ENCODE measurements at places on chromosomes 4 and X.
A peak's percentile ranks its signal among the peaks of the same experiment; 100 is the strongest.

DNA sequence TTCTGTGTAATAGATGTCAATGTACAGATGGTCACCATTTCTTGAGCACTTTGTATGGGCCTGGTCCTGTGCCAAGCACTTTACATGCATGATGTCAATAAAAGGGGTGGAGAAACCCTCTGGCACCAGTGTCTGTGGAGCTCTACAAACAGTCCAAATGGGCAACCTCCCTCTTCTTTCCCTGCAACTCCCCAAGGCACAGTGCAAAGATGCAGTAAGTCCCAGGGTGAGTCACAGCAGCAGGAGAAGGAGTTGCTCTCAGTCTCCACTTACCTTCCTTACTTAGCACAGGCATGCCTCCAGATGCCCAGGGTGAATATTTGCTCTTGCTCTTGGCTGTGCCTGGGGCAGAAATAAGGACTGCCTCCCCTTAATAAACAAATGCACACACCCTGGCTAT, 4.3 kb downstream of the OCIAD2 start:
- no peak for DNase-seq

DNA sequence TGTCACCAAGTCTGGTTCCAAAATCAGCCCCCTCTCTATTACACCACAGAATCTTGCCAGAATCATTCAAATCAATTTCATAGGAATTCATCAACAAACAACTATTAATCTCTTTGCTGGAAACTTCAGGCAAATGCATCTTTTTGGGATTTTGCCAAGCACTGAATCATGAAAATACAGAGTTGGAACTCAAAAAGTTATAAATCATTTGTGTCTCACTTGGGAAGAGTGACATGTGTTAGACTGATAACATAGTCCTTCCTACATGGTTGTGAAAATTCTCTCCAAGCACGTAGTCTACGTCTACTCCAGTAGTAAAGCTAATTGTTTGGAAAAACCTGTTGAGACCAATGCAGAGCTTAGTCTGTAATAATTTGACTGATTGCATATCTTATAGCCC, 19.0 kb downstream of the CXCL8 start:
- DNase-seq: no peak

DNA sequence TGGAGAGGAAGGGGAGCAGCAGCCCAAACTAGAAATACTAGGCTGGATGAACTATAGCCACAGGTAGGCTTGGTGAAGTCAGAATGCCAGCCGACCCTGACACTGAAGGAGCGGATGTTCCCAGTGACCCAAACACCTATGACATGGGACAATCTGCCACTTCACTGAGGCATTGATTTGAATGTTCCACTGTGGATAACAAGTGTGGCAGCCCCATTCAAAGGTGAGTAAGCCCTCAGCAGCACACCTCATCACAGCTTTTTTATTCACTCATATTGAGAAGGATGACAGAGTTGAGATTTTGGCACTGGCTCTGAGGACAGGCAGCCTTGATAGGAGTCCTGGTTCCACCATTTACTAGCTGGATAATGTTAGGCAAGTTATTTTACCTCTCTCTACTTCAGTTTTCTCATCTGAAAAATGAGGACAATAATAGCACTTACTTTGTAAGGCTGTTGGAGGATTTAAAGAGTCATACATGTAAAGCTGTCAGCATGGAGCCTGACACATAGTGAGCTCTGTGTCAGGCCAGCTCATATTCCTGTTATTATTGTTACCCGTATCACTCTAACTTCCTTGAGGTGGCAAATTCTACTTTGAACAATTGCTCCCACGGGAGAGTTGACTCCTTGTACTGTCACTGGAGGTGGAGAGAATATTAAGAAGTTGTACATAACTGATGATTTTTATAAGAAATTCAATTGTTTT, 114.6 kb downstream of the RASL11B start:
- no peak for DNase-seq

DNA sequence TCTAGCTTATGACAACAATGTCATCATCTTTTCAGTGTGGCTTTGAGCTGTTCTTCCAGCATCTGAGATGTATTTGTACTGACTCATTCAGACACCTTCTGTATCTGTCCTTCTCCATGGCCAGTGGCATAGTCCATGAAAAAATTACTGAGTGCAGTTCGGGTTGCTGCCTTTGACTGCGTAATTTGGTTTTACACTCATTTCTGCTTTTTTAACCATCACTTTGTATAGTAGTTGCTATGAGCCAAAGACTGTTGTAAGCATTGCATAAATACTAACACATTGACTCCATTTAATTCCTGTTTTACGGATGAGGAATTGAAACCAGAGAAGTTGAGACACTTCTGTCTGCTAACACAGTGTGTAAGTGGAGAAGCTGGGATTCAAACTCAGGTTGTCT, 190.7 kb upstream of the MID1 start:
- no peak for DNase-seq

GRCh38 chrX:74242484-74243138, 61.4 kb upstream of the ZCCHC13 start:
- no peak for DNase-seq

- DNase-seq: peak; percentile 38
Measured at GRCh38 chrX:149871940-149872339, 9.0 kb upstream of the MAGEA8 start.

DNA sequence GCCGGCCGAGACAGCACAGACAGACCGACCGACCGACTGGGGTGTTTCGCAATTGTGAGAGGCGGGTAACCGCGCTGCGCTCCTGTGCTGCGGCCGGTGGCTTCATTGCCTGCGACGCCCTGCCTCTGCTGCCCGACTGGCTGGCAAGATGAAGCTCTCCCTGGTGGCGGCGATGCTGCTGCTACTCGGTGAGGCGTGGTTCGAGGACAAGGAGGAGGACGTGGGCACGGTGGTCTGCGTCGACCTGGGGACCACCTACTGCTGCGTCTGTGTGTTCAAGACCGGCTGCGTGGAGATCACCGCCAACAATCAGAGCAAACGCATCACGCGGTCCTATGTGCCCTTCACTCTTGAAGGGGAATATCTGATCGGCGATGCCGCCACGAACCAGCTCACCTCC, 565.7 kb upstream of the SMIM31 start:
- DNase-seq: no peak

DNA sequence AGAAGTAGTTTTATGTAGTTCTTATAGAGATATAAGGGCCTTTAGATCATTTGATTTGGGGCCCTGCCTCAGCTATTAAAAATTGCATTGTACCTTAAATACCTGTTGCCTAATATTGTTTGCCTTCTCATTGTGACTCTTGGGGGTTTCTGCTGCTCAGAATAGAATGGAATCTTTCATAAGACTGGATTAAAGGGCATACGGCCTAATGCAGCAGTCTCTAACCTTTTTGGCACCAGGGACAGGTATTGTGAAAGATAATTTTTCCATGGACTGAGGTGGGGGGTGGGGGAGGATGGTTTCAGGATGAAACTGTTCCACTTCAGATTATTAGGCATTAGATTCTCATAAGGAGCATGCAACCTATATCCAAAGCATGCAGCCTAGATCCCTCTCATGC, 46.2 kb downstream of the TMEM164 start:
- no peak for DNase-seq

DNA sequence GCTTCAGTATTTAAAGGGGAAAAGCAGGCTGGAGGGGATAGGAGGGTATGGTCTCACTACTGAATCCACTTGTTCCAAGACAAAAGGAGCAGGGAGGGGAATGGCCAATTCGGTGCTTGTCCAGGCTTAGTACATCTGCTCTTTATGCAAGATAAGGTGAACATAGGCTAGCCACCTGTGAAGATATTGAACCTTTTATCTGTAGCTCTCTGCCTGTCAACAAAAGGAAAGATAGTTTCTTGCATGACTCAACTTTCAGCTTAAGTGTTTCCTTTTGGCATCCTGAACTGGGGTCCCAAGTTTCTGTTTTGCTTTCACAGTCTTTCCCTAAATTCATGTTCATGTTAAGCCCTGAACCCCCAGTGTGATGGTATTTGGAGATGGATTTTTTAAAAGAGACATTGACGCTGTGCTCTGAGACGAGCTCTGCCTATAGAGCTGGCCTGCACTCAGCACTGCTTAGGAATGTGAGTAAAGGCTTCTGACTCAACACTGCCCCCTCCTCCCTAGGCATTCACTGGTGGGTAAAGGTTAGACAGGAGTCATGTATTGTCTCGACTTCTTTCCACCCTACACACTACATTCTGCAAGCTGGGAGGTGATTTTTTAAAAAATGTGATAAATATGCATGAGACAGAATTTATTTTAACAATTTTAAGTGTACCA, 28.2 kb downstream of the FAM149A start:
- DNase-seq: peak; percentile 72

DNA sequence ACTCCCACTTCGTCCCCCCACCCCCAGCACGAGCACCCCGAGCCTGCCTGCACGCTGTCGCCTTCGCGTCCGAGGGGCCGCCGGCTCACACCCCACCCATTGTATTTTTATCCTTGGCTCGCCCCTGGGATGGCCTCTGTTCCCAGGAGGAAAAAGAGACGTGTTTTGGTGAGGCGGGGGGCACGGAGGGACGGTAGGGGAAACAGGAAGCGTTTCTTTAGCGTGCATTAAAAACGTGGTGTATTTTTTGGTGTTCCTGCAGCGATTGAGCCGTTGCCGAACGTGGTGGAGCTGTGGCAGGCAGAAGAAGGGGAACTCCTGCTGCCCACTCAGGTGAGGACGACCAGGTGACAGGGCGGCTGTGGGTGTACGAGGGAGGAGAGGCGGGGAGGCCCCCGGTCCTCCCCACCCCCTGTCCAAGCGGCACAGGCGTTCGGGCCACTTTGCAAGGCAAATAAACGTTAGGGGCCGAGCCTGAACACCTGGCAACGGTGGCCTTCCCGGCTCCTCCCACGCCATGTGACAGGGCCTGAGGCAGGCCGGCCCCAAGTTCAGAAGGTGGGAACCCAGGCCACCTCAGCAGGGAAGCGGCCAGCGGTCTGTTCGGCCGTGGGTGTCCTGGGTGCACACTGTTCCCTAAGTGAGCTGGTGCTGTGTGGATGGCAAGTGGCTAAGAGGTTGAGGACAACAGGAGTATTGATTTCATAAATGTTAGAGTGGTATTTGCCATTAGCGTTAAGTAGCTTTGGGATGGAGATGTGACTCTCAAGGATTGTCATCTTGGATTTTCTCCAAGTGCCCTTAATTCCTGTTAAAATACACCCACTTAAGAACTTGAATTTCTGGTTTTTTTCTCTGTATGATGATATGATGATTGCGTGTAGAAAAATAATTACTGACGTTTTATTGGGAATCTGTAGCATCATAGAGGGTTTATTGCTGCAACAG, 1.1 kb downstream of the TMEM131L start:
- DNase-seq: peak; percentile 63

GRCh38 chr4:40573593-40574311, 55.9 kb downstream of the RBM47 start:
- DNase-seq: no peak

- DNase-seq: no peak
Measured at GRCh38 chr4:17567271-17567670, 9.7 kb upstream of the LAP3 start.

DNA sequence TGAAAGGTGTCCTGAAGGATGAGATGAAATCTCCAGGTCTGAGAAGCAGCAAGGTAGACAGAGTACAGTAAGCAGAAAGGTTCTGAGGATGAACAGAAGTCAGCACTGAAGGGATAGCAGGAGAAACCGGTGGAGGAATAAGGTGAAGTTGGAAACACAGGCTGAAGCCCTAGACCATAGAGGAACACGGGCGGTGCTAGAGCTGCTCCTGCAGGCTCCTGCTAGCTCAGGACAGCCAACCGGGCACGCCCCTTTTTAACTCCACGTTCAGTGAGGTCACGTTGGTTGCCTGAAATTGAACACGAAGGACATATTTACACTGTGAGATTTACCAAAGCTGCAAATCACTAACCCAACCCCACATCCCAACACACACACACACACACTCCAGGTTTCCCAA, 1886.4 kb upstream of the AGA start:
- DNase-seq: no peak

DNA sequence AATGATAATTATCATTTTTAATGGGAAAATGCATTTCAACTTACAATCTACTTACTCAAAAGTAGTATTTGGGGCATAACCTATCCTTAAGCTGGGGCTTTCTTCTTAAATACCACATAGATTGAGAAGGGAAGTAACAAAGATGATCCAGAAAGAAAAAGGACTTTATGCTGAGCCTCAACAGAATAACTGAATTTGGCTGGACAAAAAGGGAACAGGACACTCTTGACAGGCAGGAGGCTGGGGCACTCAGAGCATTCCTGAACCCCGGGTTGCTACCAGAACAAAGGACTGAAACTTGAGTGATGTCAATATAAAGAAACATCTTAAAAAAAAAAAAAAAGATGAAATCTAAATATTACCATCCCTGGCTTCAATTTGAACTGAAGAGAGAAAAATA, 23.9 kb downstream of the RELL1 start:
- no peak for DNase-seq
